Pulmonary artery endothelial cell (primary cell): ENCODE measurements at places on chromosomes 1 and 21. TPM values are rescaled to one million over a fixed set of nuclear protein-coding genes. Genes with fewer than 3 reads are reported as not detected.

DNA sequence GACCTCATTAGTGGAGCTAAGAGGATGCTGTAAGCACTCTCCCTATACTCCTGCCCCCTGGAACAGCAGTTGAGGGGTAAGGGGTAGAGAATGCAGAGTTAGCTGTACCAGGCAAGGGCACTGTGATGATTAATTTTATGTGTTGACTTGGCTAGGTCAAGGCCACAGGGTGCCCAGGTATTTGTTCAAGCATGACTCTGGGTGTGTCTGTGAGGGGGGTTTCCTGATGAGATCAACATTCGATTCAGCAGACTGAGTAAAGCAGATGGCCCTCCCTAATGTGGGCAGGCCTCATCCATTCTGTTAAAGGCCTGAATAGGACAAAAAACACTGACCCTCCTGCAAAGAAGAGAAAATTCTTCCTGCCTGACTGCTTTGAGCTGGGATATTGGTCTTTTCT lies 110.8 kb downstream of the KCND3 start:
- no peak for DNase-seq

- no peak for DNase-seq
These were observed 422.7 kb downstream of the SIPA1L2 start for GRCh38 chr1:232207073-232207866.

- DNase-seq = no peak
These were observed 84.6 kb upstream of the B3GALT2 start for GRCh38 chr1:193270996-193271395.

- no peak for DNase-seq
These were observed 156.3 kb downstream of the C1orf94 start for GRCh38 chr1:34332996-34333395.

- no peak for DNase-seq
These were observed 4.9 kb upstream of the AKR1A1 start for GRCh38 chr1:45545553-45546310.

GRCh38 chr1:151578941-151579340 lies 32.9 kb upstream of the SNX27 start:
- DNase-seq = no peak

- DNase-seq = no peak
These were observed 8.1 kb upstream of the C1orf216 start for GRCh38 chr1:35726450-35727433.

DNA sequence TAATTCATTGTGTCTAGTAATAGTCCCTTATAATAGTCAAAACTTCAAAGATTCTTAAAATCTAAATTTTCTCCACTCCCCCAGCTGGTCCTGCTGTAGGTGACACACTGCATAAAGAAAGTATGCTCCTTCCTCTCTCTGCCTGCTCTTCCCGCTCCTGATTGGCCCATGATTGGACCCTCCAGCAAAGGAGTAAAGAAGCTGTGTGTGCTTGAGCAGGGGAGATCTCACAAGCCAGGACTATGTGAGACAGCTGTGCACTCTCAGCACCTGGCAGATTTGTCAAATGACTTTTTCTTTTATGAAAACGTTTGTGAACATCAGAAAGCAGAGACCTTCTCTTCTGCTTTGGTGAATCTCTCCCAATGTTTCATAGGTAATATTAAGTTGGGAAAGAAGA lies 274.8 kb upstream of the LYPLAL1 start:
- DNase-seq = no peak

GRCh38 chr1:51484591-51484990 lies 34.5 kb downstream of the EPS15 start:
- DNase-seq = no peak

- DNase-seq = no peak
These were observed 5.5 kb upstream of the MTMR11 start for GRCh38 chr1:149942207-149942606.

DNA sequence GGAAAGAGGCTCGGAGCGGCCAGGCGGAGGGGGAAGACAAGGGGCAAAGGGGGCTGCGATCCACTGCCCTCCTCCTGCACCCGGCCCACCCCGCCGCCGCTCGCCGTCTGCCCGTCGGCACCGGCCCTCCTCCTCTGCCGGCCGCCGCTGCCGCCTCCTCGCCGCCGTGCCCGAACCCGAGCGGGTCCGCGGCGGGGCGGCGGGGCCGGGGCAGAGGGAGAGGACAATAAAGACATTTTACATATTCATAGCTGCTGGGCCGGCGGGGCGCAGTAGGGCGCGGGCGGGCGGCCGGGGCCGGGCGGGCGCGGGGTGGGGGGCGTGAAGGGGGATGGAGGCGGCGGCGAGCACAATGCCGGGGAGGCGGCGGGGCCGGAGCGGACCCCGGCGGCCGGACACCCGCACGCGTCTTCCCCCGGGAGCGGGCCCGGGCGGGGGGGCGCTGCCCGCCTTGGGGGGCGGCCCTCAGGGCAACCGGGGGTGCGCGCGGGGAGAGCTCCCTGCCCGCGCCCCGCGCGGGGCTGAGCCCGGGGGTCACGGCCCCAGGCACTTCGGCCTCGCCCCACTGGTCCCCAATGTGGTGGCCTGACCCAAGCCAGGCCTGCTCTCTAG lies 546 bp downstream of the POU2F1 start:
- no peak for DNase-seq

DNA sequence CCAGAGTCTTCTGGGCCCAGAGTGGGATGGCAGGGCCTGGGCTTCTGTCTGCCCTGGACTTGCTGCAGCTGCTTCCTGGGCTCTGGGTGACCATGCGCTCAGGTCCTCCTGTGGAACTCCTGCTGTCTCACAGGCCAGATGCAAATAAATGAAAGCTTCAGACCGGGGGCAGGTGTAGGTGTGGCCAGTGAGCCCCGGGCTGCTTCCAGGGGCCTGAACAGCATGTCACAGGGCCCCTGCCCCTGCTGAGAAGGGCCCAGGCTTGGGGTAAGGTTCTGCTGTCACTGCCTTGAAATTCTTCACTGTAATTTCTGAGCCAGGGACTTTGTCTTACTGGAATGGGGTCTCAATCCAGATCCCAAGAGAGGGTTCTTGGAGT lies 2.5 kb upstream of the PKNOX1 start:
- no peak for DNase-seq

DNA sequence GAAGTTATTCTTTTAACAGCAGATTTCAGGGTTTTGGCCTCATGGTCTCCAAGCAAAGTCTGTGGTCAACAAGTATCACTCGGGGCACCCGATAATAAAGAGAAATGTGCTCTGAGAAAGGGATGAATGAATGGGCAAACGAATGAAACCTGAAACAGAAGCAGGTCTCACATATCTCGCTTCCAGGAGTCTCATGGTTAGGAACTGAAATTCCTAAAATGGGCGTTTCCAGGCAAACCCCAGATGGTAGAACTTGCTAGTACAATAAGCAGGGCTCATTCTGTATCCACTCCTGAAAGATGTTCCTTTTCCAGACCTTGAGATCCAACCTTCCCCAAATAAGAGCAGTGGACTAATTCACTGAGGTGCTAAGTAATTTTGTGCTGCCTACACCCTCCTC lies 87.2 kb downstream of the LAMC2 start:
- no peak for DNase-seq

DNA sequence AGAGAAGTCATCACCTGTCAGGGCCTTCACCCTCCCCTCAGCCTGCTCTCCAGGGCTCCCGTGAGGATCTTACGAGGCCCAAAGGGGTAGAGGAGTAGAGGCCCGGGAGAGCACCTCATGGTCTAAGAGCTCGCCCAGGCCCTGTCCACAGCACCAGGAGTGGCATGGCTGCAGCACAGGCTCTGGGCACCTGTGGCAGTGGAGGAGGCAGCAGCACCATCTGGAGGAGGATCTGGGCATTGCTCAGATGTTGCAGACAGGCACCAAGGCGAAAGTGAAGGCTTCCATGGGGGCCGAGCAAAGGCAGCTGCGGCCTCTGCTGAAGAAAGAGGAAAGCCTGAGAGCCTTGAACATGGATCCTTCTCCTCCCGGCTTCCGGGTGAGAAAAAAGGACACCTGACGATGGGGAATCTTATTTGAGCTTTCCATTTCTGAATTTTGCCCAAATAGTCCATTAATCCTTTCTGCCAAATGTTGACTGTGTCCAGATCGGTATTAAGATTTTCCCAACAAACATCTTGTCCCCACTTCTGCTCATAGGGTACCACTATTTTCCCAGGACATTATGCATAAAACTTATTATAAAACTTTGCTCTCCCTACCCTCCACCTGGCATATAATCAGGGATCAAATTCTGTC lies 604.7 kb downstream of the PTPRC start:
- DNase-seq = no peak

DNA sequence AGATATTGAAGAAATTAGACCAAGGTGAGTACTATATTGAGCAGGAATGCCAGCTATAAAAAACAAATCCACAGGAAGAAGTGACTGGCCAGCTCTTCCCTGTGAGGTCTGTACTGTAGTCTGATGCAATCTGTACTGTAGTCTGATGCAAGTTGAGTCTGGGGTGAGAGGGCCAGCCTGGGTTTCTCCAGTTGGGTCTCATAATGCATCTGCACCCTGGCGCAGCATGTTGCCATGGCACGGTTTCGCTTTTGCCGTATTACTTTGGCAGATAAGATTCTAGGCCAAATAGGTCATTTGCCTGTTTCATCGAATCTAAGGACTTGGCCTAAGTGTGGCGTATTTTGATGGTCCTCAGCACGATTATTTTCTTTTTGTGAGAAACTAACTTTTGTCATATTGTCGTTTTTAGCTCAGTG lies 24.4 kb upstream of the PGD start:
- DNase-seq = no peak

GRCh38 chr1:66374561-66375111 lies 159.3 kb upstream of the SGIP1 start:
- DNase-seq = no peak

- DNase-seq = no peak
These were observed 486.5 kb downstream of the SIPA1L2 start for GRCh38 chr1:232143315-232143886.

DNA sequence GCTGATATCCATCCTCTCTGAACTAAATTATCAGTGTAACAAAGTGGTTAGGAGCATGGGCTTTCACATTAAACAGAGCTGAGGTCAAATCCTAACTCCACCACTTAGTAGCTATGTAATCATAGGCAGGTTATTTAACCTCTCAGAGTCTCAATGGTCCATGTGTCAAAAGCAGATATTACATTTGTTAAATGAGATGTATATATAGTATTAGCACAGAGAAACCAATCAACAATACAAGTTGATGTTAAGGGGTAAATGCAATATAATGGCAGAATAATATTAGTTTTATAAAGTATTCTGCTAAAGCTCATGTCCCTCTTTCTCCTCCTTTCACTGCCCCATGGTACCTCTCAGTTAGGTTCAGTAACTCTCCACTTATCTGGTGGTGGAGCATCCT lies 27.2 kb downstream of the DBT start:
- no peak for DNase-seq

Gene KRTAP21-2
- not detected in 2 replicates for total RNA-seq

Gene CELA2B
- not detected in 2 replicates for total RNA-seq

Gene ESPN
- 0.79 and 0.81 TPM in 2 replicates for total RNA-seq

Gene OR10J1
- total RNA-seq = not detected in 2 replicates

Gene TTC22
- not detected in 2 replicates for total RNA-seq

Gene C1orf21
- 23.8 and 26.2 TPM in 2 replicates for total RNA-seq

Gene RNU1-1
- under 0.01 TPM in 2 replicates for total RNA-seq

Gene NCMAP
- total RNA-seq = not detected in 2 replicates

Gene TAF12
- total RNA-seq = 35.3 and 36.9 TPM in 2 replicates

Gene CFAP74
- not detected in 2 replicates for total RNA-seq

Gene SLC2A5
- not detected in 2 replicates for total RNA-seq

Gene MEX3A
- total RNA-seq = 5.0 and 6.5 TPM in 2 replicates

Gene LIN28A
- total RNA-seq = not detected in 2 replicates

Gene MSH4
- 0.13 and 0.35 TPM in 2 replicates for total RNA-seq
